Body of pancreas (tissue), 4 donors: ENCODE measurements at places on chromosomes 3 and 15. TPM values are rescaled to one million over a fixed set of nuclear protein-coding genes. Genes with fewer than 3 reads are reported as not detected.

- no peak overlapping the region for H3K27ac ChIP-seq
- no peaks in the 10 kb centered on the region for H3K36me3 ChIP-seq
- no peaks in the 10 kb centered on the region for H3K27me3 ChIP-seq
- no peak for DNase-seq
Measured at GRCh38 chr15:52303093-52303772, 7.6 kb upstream of the MYO5C start.

GRCh38 chr15:50943638-50944037 is 35.2 kb downstream of the AP4E1 start:
- no peak overlapping the region for H3K4me3 ChIP-seq
- no peaks in the 10 kb centered on the region for H3K4me1 ChIP-seq
- no peaks in the 10 kb centered on the region for H3K27me3 ChIP-seq
- no peak overlapping the region for H3K27ac ChIP-seq

GRCh38 chr3:133489466-133490085 is 83.9 kb upstream of the CDV3 start:
- no peak for DNase-seq
- no peak overlapping the region for H3K4me3 ChIP-seq
- peaks cover 7% of the 10 kb centered on the region for H3K4me1 ChIP-seq
- no peaks in the 10 kb centered on the region for H3K27me3 ChIP-seq

The GXYLT2 gene
- total RNA-seq: 5.6 TPM

DNA sequence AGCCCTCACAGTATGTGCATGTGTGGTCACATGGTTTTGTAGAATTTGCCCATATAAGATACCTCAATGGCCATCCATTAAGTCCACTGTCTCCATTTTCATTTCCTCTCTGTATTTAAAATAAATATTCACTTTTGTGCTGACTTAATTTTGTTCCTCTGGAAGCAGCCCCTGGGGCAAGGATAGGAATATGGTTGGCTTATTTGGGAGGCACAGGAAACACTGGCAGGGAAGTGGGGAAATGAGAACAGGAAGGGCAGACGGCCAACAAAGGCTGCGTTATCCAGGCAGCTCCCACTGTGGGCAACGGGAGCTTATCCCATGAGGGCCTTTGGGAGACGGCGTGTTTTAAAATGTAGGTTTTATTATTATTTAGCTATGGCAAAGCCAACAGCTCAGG is 148.6 kb downstream of the SHQ1 start:
- no peak for DNase-seq
- no peaks in the 10 kb centered on the region for H3K4me1 ChIP-seq
- no peak overlapping the region for H3K27ac ChIP-seq
- H3K27me3 ChIP-seq: no peaks in the 10 kb centered on the region
- no peak overlapping the region for H3K4me3 ChIP-seq

The PP2D1 gene
- not detected for total RNA-seq

The RBM6 gene
- total RNA-seq: 123 TPM

The SELENOK gene
- total RNA-seq: 36.1 TPM
